ENCODE measurements at places on chromosomes 6 and 20.
A peak's percentile ranks its signal among the peaks of the same experiment; 100 is the strongest.

DNA sequence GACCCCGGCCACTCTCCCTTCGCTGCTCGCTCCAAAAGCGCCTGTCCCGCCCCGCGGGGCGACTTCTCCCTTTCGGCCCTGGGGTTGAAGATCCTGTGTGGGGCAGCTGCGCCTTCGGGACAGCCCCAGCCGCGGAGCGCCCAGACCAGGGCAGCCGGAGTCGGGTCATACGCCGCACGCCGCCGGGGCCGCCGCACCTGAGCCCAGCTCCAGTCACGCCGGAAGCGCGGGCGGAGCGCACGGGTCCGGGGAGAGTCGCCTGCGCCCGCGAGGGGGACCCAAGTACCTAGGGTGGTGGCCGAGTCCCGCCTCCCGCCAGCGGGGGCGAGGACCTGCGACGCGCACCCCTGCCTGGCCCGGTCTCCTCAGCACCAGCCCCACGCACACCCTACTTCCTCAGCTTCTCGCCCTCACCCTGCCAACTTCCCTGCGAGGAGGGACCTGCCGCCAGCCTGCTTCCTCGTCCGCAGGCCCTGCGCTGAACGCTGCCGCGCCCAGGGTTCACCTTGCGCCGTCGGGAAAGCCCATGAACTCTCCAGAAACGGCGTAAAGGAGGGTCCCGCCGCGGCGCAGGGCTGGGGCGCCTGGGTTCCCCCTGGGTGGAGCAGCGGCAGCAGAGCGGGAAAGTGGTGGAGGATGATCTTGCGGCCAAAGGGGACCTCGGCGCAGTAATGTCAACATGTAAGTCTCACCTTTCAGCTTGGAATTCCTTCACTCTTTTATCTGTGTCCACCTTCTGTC lies at the start of gene ADGRG6:
TSS of gene ADGRG6 (plus strand) at position 357 of the 741 bp plus-strand sequence. CDS start at position 680, 323 bp downstream.
- H3K27me3 ChIP-seq = no peaks in the 10 kb centered on the region
- peak within 1 kb of the TSS; percentile 73 for H3K27ac ChIP-seq
- no peaks in the 10 kb centered on the region for H3K36me3 ChIP-seq
- DNase-seq = no peak

GRCh38 chr6:56772737-56773184 lies 130.1 kb upstream of the DST start:
- H3K4me3 ChIP-seq = no peak overlapping the region
- no peaks in the 10 kb centered on the region for H3K36me3 ChIP-seq
- no peaks in the 10 kb centered on the region for H3K27me3 ChIP-seq

- H3K4me1 ChIP-seq = peaks cover 17% of the 10 kb centered on the region
- no peak overlapping the region for H3K4me3 ChIP-seq
- H3K27me3 ChIP-seq = no peaks in the 10 kb centered on the region
- no peak overlapping the region for H3K27ac ChIP-seq
Measured at GRCh38 chr6:113414511-113414910, 442.6 kb upstream of the MARCKS start.

GRCh38 chr6:2545383-2546038 lies 205.2 kb downstream of the MYLK4 start:
- H3K4me3 ChIP-seq = no peak overlapping the region
- no peaks in the 10 kb centered on the region for H3K27me3 ChIP-seq
- H3K36me3 ChIP-seq = no peaks in the 10 kb centered on the region
- no peak overlapping the region for H3K27ac ChIP-seq

DNA sequence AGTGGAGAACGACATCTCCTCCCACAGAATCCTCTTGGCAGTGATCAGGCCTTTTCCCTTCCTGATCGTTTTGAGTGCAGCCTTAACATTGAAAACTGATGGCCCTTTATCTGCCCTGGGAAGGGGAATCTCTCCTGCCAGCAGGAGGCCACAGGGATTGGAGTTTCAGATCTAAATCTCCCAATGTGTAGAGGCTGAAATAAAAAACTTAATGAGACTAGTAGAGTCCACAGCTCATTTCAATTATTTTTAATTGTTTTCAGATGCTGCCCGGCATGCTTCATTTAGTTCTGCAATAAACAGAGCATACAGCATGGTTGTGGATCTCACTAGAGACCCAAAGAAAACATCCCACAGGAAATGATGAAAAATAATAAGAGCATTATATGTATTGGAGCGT lies 662.2 kb upstream of the HS3ST5 start:
- H3K4me1 ChIP-seq = no peaks in the 10 kb centered on the region
- H3K36me3 ChIP-seq = no peaks in the 10 kb centered on the region
- H3K27ac ChIP-seq = no peak overlapping the region
- no peak overlapping the region for H3K4me3 ChIP-seq
- DNase-seq = no peak

GRCh38 chr20:10508468-10509251 lies 73.6 kb downstream of the SLX4IP start:
- H3K27me3 ChIP-seq = no peaks in the 10 kb centered on the region
- H3K4me1 ChIP-seq = peaks cover 85% of the 10 kb centered on the region
- H3K36me3 ChIP-seq = no peaks in the 10 kb centered on the region
- no peak for DNase-seq

- peaks cover 7% of the 10 kb centered on the region for H3K4me1 ChIP-seq
- no peak for DNase-seq
- H3K27ac ChIP-seq = no peak overlapping the region
- H3K27me3 ChIP-seq = no peaks in the 10 kb centered on the region
Measured at GRCh38 chr6:30157999-30158398, 3.0 kb downstream of the TRIM10 start.

GRCh38 chr6:12353731-12354130 lies 63.6 kb downstream of the EDN1 start:
- H3K4me1 ChIP-seq = no peaks in the 10 kb centered on the region
- no peaks in the 10 kb centered on the region for H3K36me3 ChIP-seq
- DNase-seq = no peak
- H3K27me3 ChIP-seq = no peaks in the 10 kb centered on the region
- H3K4me3 ChIP-seq = no peak overlapping the region
- no peak overlapping the region for H3K27ac ChIP-seq

GRCh38 chr20:4375881-4376280 lies 345.8 kb upstream of the PRND start:
- H3K36me3 ChIP-seq = no peaks in the 10 kb centered on the region
- no peak overlapping the region for H3K4me3 ChIP-seq
- no peak for DNase-seq
- H3K27me3 ChIP-seq = no peaks in the 10 kb centered on the region
- no peaks in the 10 kb centered on the region for H3K4me1 ChIP-seq
- no peak overlapping the region for H3K27ac ChIP-seq

GRCh38 chr6:47451162-47451561 lies 26.4 kb upstream of the CD2AP start:
- no peaks in the 10 kb centered on the region for H3K36me3 ChIP-seq
- H3K27me3 ChIP-seq = no peaks in the 10 kb centered on the region
- DNase-seq = no peak
- no peak overlapping the region for H3K4me3 ChIP-seq
- no peaks in the 10 kb centered on the region for H3K4me1 ChIP-seq

- DNase-seq = no peak
- no peaks in the 10 kb centered on the region for H3K4me1 ChIP-seq
- H3K36me3 ChIP-seq = no peaks in the 10 kb centered on the region
- no peak overlapping the region for H3K27ac ChIP-seq
- H3K4me3 ChIP-seq = no peak overlapping the region
Measured at GRCh38 chr20:6533351-6533750, 234.1 kb upstream of the BMP2 start.

- no peak overlapping the region for H3K27ac ChIP-seq
- H3K27me3 ChIP-seq = no peaks in the 10 kb centered on the region
- H3K4me1 ChIP-seq = peaks cover 81% of the 10 kb centered on the region
- DNase-seq = no peak
Measured at GRCh38 chr20:50546729-50547314, 36.6 kb downstream of the PTPN1 start.

GRCh38 chr6:43735642-43736199 lies 34.3 kb upstream of the VEGFA start:
- peaks cover 7% of the 10 kb centered on the region for H3K4me1 ChIP-seq
- H3K4me3 ChIP-seq = no peak overlapping the region
- no peak for DNase-seq
- H3K36me3 ChIP-seq = no peaks in the 10 kb centered on the region

DNA sequence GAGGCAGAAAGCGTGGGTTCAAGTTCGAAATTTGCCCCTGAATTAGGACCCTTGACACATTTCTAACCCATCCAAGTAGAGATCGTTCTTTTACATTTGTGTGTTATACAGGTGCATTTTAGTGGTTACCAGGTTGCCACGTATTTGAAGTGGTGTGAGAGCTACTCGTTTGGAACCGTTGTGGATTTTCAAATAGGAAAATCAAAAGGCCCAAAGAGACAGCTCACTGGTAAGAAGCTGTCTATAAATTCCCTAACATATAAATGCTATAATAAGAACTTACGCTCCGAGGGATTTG lies 1.6 kb upstream of the REV3L start:
- peak overlapping the region; percentile 89 for H3K4me3 ChIP-seq
- peak overlapping the region; percentile 99 for H3K27ac ChIP-seq
- H3K36me3 ChIP-seq = no peaks in the 10 kb centered on the region
- no peak for DNase-seq

DNA sequence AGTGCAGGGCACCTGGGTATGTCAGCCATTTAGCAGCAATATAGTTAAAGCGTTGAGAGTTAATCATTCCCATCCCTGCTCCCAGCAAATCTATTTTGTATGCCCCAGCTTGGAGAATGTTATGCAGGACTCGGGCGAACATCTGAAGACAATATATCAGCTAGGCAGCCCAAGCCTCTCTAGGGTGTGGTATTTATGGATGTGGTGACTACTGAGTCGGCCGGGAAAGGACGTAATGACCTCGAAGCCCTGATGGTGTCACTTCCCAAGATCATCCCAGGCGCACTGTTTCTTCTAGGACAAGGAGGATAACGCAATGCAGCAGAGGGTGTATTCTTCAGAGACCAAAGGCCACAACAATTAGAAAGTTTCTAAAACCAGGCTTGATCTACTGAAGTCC lies 63.6 kb upstream of the FAM184A start:
- no peak for DNase-seq
- H3K27me3 ChIP-seq = no peaks in the 10 kb centered on the region
- H3K36me3 ChIP-seq = no peaks in the 10 kb centered on the region
- no peak overlapping the region for H3K27ac ChIP-seq

DNA sequence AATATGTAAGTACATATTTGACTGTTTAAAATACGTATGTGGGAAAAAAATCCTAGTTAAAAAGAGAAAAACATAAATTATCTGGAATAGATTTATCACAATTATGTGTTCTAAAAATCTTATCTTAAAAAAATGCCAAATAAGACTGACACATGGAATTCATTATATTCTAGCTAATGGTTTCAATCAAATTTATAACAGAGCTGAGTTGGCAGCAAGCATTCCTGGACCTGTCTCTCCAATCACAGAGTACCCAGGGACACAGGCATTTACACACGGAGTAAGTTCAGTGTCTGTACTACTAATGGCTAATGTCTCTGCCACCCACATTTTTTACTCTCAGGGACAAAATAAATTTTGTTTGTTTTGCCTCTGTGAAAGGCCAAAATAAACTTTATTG lies 122.3 kb downstream of the RPS12 start:
- H3K27me3 ChIP-seq = no peaks in the 10 kb centered on the region
- H3K36me3 ChIP-seq = no peaks in the 10 kb centered on the region
- H3K4me1 ChIP-seq = no peaks in the 10 kb centered on the region
- H3K4me3 ChIP-seq = no peak overlapping the region
- no peak overlapping the region for H3K27ac ChIP-seq

DNA sequence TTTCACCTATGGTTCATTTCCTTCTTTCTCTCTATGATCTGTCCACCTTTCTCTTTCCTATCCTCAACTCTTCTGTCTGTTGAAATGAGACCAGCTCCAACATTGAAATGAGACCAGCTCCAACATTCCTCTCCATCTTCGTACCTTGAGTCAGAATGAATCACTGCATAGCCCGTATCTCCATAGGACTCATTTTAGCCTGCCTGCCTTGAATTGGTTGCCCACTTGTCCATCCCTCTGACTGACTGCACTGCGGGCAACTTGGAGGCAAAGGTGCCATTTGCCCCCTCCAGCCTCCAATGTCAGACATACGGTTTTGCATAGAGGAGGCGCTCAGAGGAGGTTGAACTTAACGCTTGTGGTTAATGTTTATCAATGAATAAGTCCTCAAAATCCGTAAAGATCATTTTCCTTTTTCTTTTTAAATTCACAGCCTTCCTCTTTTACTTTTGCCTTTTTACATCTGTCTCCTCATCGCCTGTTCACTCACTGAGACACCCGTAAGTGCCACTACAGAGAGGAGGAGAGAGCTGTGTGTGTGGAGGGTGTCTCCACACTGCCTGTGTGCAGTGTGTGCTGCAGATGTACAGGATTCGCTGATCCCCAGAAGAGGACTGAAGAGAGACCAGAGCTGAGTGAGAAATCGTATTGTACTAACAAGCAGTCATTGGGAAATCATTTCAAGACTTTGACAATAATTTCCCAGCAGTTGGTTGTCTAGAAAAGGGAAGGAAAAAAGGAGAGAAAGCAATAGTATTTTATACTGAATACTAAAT lies 579.6 kb upstream of the MAP3K7 start:
- no peaks in the 10 kb centered on the region for H3K4me1 ChIP-seq
- DNase-seq = no peak
- H3K27ac ChIP-seq = no peak overlapping the region
- H3K36me3 ChIP-seq = no peaks in the 10 kb centered on the region

- no peak for DNase-seq
- peaks cover 39% of the 10 kb centered on the region for H3K4me1 ChIP-seq
- peak overlapping the region; percentile 99 for H3K27ac ChIP-seq
- H3K27me3 ChIP-seq = no peaks in the 10 kb centered on the region
- H3K36me3 ChIP-seq = no peaks in the 10 kb centered on the region
- peak overlapping the region; percentile 95 for H3K4me3 ChIP-seq
Measured at GRCh38 chr6:36443471-36444428, 950 bp downstream of the KCTD20 start.

- H3K36me3 ChIP-seq = no peaks in the 10 kb centered on the region
- no peak overlapping the region for H3K4me3 ChIP-seq
Measured at GRCh38 chr6:14887181-14887580, 358.7 kb upstream of the JARID2 start.

GRCh38 chr20:45971675-45972499 lies at the start of gene ZNF335:
Gene ZNF335, minus strand, starts transcription at chr20:45972203. Its CDS starts 793 bp downstream, at chr20:45971410.
- peak within 1 kb of the TSS; percentile 98 for H3K27ac ChIP-seq
- H3K27me3 ChIP-seq = no peaks in the 10 kb centered on the region
- H3K4me1 ChIP-seq = peaks cover 30% of the 10 kb centered on the region
- no peak for DNase-seq
- peak within 1 kb of the TSS; percentile 92 for H3K4me3 ChIP-seq

DNA sequence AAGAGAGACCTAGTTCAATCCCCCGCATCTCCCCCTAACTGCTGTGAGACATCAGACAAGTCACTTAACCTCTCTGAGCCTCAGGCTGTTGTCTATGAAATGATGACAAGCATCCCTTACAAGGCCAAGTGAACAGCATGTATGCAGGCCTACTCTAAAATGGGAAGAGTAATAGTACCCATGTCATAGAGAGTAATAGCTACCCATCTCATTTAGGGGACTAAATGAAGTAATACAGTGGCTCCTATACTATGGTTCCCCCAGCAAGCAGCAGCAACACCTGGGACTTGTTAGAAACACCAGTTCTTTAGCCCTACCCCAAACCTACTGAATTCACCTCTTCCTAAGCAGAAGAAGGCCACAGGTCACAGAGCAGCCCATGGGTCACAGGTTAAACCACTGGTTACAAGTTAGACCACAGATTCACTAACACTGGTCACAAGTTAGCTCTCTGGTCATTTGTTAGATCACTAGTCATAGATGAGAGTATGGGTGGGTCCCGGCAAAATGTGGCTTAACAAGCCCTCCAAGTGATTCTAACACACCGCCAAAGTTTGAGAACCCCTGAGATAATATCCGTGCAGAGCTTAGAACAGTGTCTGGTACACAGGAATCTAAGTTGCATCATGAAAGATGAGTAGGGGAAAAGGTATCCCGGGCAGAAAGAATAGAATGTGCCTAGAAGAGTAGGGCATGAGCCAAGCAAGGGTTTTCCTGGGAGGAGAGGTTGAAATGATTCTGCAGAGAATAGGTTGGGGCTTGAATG lies 1.4 kb downstream of the DEFB124 start:
- H3K36me3 ChIP-seq = no peaks in the 10 kb centered on the region
- no peak overlapping the region for H3K4me3 ChIP-seq
- peaks cover 24% of the 10 kb centered on the region for H3K4me1 ChIP-seq
- peak overlapping the region; percentile 90 for H3K27ac ChIP-seq

Measured in vagina (tissue), 2 donors.